ENCODE measurements at places on chromosomes 16 and 17.

- no peak for DNase-seq
- H3K27me3 ChIP-seq = no peaks in the 10 kb centered on the region
- H3K4me1 ChIP-seq = no peaks in the 10 kb centered on the region
- no peak overlapping the region for H3K27ac ChIP-seq
- H3K36me3 ChIP-seq = peaks cover 50% of the 10 kb centered on the region
Measured at GRCh38 chr16:57749856-57750452, 14.4 kb downstream of the KATNB1 start.

DNA sequence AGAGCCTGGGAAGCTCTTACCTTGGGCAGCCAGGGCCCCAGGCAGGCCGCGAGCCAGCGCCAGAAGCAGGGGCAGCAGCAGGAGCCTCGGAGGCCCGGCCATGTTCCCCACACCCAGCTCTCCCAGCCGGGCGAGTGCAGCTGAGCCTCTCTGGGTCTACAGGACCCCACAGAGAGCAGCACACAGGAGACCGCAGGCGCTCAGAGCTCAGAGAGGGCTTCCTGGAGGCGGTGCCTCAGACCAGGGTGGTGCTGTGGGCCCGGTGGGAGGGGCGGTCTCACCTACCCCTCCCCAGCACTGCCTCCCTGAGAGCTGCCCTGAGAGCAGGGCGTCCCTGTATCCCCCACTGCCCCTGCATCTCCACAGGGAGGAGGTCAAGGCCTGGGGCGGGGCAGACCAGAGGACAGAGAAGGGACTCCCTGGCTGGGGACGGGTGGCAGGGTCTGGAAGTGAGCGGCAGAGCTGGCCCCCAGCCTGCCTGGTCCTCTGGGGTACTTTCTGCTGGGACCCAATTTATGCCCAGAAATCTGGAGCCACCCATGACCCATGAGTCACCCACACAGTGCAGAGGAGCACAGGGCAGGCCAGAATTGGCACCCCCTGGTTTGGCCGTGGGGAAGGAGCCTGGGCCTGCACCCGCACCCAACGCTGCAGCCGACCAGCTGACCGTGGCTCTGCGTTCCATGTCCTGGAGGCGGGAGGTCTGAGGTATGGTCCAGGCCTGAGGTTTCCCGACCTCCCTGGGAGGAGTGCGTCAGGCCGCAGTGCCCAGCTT lies at the start of gene CD7:
Gene CD7, minus strand, starts transcription at position 215 of the 775 bp plus-strand sequence. Its CDS starts 113 bp downstream, at position 102.
- DNase-seq = no peak
- peaks cover 14% of the 10 kb centered on the region for H3K36me3 ChIP-seq
- H3K4me3 ChIP-seq = peak within 1 kb of the TSS; percentile 65

GRCh38 chr16:72149676-72150464 lies 22.1 kb downstream of the PMFBP1 start:
- H3K4me1 ChIP-seq = peaks cover 2% of the 10 kb centered on the region
- H3K27ac ChIP-seq = no peak overlapping the region
- H3K36me3 ChIP-seq = no peaks in the 10 kb centered on the region
- no peaks in the 10 kb centered on the region for H3K27me3 ChIP-seq

- H3K27me3 ChIP-seq = no peaks in the 10 kb centered on the region
- no peak overlapping the region for H3K27ac ChIP-seq
- H3K4me3 ChIP-seq = no peak overlapping the region
- peaks cover 81% of the 10 kb centered on the region for H3K36me3 ChIP-seq
- DNase-seq = no peak
- no peaks in the 10 kb centered on the region for H3K4me1 ChIP-seq
Measured at GRCh38 chr17:62611292-62611691, 16.2 kb upstream of the MRC2 start.

DNA sequence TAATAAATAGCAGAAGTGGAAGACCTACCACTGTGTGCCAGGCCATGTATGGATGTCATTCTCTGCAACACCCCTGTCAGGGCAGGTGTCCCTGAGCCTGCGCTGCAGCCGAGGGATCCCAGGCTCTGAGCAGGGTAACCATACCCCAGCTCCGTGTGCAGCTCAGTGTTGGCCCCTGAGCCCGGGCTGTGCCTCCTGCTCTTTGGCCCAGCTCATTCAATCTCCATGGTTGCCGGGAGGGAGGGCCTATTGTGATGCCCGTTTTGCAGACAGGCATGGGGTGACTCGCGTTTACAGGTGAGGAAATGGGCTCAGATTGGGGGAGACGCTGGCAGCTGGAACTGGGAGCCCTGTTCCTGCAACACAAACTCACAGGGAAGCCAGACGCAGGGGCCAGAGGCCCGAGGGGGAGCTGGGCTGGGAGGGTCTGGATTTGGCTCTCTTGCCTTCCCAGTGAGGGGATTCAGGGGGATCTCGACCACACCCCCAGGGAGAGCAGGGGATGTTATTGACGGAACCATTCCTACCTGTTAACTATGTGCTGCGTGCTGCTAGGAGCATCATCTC lies 190.5 kb downstream of the IRF8 start:
- H3K36me3 ChIP-seq = no peaks in the 10 kb centered on the region
- no peak overlapping the region for H3K4me3 ChIP-seq
- DNase-seq = no peak
- no peaks in the 10 kb centered on the region for H3K4me1 ChIP-seq
- H3K27ac ChIP-seq = no peak overlapping the region
- no peaks in the 10 kb centered on the region for H3K27me3 ChIP-seq

DNA sequence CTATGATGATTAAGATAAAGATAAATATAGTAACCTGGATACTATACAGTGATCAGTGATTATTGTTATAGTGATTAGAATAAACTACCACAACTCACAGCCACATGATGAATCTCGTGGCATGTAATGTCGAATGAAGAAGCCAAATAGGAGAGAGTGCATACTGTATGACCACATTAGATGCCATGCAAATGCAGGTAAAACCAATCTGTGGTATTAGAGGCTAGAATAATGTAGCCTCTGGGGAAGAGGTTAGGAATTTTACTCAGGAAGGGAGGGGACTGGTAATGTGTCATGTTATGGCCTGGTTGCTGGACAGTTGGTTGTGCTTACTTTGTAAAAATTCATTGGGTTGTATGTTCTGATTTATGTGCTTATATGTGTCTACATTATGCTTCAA lies 402.7 kb downstream of the CDH13 start:
- no peak for DNase-seq
- H3K27ac ChIP-seq = no peak overlapping the region
- H3K27me3 ChIP-seq = no peaks in the 10 kb centered on the region
- no peaks in the 10 kb centered on the region for H3K36me3 ChIP-seq

DNA sequence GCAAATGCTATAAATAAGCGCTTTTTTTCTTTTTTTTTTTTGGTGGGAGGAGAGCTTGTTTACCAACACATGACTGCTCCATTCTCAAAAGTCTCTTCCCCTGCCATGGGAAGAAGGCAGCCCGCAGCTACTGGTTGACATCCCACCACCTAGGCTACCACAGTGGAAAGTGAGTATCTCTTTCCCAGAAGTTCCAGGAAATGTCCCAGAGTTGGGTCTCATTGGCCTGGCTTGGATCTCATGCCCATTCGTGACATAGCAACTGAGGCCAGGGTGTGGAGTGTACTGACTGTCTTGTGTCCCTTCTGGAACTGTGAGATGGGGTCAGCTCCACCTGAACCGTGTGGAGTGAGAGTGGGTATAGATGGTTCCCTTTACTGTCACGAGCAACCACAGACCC lies 29.5 kb upstream of the BRD7 start:
- H3K27me3 ChIP-seq = no peaks in the 10 kb centered on the region
- H3K27ac ChIP-seq = no peak overlapping the region
- DNase-seq = no peak
- no peaks in the 10 kb centered on the region for H3K4me1 ChIP-seq
- no peaks in the 10 kb centered on the region for H3K36me3 ChIP-seq

DNA sequence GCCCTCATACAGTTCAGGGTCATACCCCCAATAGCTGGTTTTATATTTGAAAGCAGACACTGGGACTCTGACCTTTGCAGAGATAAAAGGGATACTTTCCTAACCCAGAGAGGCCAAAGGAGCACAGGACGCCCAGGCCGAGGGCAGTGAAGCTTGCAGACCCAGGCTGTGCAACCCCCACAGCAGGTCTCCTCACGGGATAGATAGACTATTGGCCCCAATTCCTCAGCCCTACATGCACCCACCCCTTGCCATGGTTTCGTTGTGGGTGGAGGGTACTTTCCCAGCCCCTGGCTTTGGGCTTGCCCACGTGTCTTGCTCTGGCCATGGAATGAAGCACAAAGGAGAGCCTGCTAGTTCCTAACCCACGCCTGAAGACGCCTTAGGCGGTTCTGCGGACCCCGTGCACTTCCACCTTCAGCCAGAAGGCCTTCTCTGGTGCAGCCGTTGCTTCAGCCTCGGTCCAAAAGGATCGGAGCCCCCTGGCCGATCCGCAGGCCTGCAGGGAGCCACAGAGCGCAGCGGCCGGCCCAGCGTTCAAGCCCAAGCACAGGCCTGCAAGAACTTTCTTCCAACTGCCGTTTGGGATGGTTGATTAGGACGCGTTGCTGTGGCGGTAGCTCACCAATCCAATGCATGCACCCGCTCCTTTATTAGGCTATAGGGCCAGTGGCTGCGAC lies 9.8 kb upstream of the BRCA1 start:
- no peak overlapping the region for H3K27ac ChIP-seq
- H3K27me3 ChIP-seq = no peaks in the 10 kb centered on the region
- H3K36me3 ChIP-seq = peaks cover 17% of the 10 kb centered on the region
- DNase-seq = no peak
- no peak overlapping the region for H3K4me3 ChIP-seq

GRCh38 chr17:33126086-33126485 lies 134.4 kb downstream of the SPACA3 start:
- no peaks in the 10 kb centered on the region for H3K27me3 ChIP-seq
- DNase-seq = no peak
- no peaks in the 10 kb centered on the region for H3K4me1 ChIP-seq
- no peaks in the 10 kb centered on the region for H3K36me3 ChIP-seq
- no peak overlapping the region for H3K4me3 ChIP-seq
- no peak overlapping the region for H3K27ac ChIP-seq

DNA sequence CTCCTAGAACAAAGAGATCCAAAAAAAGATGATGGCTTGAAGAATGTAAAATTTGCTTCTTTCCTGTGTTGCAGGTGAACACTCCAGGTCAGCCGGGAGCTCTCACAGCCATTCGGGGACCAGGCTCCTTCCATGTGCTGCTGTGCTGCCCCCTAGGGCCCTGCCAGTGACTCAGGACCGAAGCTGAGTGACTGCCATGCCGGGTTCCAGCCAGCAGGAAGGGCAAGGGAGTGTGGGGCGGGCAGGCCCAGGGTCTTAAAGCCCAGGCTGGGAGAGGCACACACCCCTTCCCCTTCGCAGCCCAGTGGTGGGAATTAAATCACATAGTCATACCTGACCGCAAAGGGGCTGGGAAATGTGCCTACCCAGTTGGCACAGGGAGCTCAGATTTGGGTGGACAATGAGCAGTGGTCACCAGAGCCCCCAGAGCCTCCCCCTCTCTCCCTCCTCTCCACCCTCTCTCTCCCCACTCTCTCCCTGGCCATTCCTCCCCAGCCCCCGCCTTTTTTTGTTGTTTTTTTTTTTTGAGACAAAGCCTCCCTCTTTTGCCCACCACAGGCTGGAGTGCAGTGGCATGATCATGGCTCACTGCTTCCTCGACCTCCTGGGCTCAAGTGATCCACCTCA lies 11.5 kb downstream of the EPOP start:
- no peaks in the 10 kb centered on the region for H3K36me3 ChIP-seq
- no peak overlapping the region for H3K27ac ChIP-seq
- no peak for DNase-seq
- peaks cover 2% of the 10 kb centered on the region for H3K4me1 ChIP-seq

GRCh38 chr16:87213536-87213935 lies 103.7 kb downstream of the C16orf95 start:
- H3K4me3 ChIP-seq = no peak overlapping the region
- no peak overlapping the region for H3K27ac ChIP-seq
- no peak for DNase-seq
- no peaks in the 10 kb centered on the region for H3K36me3 ChIP-seq
- H3K27me3 ChIP-seq = no peaks in the 10 kb centered on the region

- H3K4me3 ChIP-seq = no peak overlapping the region
- peaks cover 42% of the 10 kb centered on the region for H3K27me3 ChIP-seq
- H3K36me3 ChIP-seq = no peaks in the 10 kb centered on the region
- H3K4me1 ChIP-seq = peaks cover 29% of the 10 kb centered on the region
Measured at GRCh38 chr16:2019921-2020831, 591 bp downstream of the NPW start.

GRCh38 chr16:1215574-1216295 lies 9.3 kb downstream of the TPSG1 start:
- H3K27ac ChIP-seq = no peak overlapping the region
- no peak for DNase-seq
- no peak overlapping the region for H3K4me3 ChIP-seq
- no peaks in the 10 kb centered on the region for H3K27me3 ChIP-seq
- H3K4me1 ChIP-seq = no peaks in the 10 kb centered on the region
- no peaks in the 10 kb centered on the region for H3K36me3 ChIP-seq

DNA sequence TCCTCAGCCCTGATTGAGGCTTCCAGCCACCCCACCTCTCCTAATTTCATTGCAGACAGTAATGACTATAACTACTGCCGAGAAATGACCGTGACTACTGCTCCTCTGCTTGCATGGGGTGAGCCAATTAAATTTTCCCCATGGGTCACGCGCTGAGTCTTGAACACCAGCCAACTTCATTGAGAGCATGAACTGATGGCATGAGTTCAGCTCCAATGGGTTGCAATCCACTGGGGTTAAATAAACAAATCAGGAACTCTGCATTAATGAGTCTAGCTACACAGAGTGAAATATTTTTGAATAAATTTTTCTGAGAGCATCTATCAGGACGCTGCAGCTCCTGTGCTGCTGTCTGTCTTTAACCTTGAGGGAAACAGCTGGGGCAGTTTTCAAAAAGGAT lies 61.6 kb upstream of the CLEC3A start:
- no peaks in the 10 kb centered on the region for H3K4me1 ChIP-seq
- H3K27me3 ChIP-seq = no peaks in the 10 kb centered on the region
- no peak overlapping the region for H3K4me3 ChIP-seq
- H3K36me3 ChIP-seq = no peaks in the 10 kb centered on the region
- no peak overlapping the region for H3K27ac ChIP-seq

DNA sequence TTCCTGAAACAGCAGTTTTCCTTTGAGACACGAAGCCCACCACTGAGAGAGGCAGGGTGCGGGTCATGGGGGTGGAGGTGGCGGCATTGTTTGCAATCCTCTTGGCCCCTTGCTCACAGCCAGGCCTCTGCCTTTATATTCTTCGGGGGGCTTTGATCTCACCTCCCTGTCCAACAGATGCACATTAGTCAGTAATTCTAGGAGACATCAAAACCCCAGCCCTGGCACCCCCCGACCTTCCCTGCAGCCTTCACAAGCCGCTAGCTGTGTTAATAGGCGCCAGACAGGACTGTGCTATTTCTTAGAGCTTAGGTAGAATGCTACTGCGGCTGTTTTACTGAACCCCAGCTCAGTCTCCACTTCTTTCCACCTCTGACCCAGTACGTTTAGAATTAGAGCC lies 212.6 kb downstream of the RBFOX1 start:
- no peaks in the 10 kb centered on the region for H3K4me1 ChIP-seq
- H3K27ac ChIP-seq = no peak overlapping the region
- no peak overlapping the region for H3K4me3 ChIP-seq
- no peaks in the 10 kb centered on the region for H3K36me3 ChIP-seq
- DNase-seq = no peak
- H3K27me3 ChIP-seq = no peaks in the 10 kb centered on the region
